T-helper 9 cell (primary cell): ENCODE measurements at places on chromosomes 13 and 19.

DNA sequence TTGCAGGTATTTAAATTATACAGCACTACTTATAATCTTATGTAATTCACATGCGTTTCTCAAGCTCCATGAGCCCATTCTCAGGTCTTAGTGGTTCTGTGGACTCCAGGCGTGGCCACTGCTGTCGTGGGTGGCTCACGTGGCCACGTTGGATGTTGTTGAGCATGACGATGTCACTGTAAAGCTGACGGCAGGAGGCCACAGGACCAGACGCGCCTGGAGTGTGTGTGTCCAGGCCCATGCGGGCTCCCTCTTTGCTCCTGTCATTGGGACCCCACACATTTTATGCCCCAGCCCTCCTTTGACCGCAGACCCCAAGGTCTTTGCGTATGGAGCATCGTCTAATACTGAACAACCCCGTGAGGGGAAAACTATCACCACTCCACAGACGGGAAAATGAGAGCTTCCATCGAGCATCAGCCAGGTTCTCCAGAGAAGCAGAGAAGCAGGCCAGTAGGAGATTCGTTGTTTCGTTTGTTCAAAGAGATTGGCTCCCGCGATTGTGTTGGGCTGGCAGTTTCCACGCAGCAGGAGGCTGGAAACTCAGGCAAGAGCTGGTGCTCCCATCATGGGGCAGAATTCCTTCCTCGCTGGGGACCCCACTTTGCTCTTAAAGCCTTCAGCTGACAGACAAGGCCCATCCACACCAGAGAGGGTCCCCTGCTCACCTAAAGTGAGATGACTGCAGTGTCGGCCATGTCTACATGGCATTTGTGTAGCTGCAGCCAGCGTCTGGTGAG is 129.3 kb upstream of the SPACA7 start:
- DNase-seq, result no peak

DNA sequence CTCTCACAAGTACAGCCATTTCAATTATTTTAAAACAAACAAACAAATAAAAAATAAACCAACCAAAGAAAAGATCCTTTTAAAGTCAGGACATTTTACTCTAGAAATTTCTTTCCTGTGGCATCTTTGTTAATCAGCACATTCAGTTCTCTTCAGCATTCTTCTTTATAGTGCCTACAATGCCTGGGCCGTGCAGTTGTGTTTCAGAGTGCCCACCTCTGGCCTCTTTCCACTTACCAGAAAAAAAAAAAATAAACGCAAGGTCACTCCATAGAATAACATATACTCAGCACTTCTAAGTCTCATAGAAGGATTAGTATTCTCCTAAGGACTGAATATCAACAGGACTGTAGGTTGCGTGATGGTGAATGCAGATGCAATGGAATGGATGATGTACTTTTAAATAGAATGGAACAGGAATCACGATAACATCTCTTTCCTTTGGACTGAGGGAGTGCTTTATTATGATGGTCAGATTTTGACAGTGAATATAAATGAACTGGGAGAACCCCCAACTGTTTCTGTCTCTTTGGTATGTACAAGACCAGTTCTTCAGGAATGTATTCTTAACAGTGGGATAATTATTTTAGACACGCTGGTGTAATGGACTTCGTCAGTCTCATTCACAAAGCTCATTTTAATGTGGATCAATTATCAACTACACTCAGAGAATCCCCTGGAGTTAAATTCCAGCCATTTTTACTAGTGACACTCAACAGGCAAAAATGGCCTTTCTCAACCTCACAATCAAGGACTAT is 125.0 kb upstream of the NBEA start:
- no peak for DNase-seq

- DNase-seq, result no peak
Measured at GRCh38 chr13:102707467-102707866, 12.6 kb upstream of the METTL21C start.

GRCh38 chr13:98999639-98999952 is 21.7 kb upstream of the DOCK9 start:
- no peak for DNase-seq

GRCh38 chr13:25046274-25046984 is 49.5 kb upstream of the PABPC3 start:
- DNase-seq, result no peak

GRCh38 chr19:56308792-56309191 is 5.8 kb downstream of the ZSCAN5A start:
- no peak for DNase-seq

DNA sequence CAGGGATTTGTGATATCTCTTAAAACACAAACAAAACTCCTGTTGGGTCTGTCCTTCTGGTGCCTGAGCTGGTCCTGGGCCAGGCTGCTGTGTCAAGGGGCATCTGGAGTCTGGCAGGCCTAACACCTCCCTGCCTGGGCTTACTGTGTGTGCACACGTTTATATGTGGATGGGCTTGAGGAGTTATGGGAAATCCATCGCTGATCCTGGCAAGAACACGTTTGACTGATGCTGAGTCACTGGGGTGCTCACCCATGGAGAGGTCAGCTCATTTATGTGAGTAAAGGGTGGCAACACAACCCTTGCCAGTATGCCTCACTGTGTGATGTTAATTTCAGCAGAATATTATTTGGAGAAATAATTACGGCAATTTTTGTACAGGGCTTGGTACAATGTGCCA is 44.5 kb upstream of the PCDH8 start:
- no peak for DNase-seq

DNA sequence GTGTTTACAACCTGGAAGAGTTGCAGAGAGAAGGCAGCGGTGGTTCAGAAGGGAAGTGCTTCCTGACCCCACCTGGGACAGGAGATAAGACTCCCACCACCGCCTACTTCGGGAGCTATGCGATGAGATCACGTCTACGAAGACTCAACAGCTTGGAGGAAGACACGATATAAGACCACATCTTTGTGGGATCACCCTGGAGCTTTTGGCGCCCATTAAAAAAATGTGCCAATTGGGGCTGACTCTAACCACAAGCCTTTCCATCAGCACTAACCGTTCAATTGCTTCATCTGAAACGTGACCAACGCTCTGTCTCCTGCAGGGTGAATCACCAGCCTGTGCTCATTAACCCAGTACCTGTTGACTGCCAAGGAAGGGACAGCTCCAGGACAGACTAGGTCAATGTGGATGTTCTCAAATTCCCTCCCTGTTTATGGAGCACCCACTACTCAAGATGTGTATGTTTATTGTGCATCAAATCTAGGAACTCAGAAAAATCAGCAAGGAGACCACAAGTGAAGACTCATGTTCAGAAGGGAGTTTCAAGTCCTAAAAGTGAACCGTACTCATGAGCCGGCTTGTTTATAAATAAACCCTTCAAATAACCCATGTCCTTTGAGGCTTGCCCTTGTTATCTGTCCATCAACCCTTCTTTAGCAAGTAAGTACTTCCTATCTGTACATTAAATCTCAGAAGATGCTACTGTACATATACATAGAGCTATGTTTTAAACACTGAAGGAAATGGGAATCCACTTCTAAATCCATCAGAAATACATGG is 67.5 kb downstream of the LATS2 start:
- no peak for DNase-seq

GRCh38 chr13:27352698-27353097 is 71.7 kb upstream of the GTF3A start:
- DNase-seq, result no peak

- DNase-seq, result no peak
Measured at GRCh38 chr19:50536662-50537305, 23.1 kb upstream of the ASPDH start.

- DNase-seq, result no peak
Measured at GRCh38 chr19:51427201-51427600, 9.8 kb upstream of the SIGLEC10 start.

DNA sequence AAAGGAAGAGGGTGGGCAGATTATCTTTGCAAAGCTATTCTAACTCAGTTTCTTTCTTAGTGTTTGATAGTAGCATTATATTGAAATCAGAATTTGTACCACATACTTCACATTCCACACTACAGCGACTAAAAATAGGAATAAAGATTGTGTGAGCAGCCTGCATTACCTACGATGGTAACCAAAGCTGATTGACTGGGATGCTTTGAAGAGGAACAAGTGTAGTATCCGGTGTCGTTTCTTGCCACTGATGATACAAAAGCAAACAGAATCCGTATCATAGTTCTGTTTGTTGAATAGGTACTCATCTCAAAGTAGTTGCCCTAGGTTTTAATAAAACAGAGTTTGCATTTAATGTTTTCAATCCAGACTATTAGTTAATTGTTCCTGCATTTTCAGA is 51.2 kb downstream of the FLT3 start:
- no peak for DNase-seq

DNA sequence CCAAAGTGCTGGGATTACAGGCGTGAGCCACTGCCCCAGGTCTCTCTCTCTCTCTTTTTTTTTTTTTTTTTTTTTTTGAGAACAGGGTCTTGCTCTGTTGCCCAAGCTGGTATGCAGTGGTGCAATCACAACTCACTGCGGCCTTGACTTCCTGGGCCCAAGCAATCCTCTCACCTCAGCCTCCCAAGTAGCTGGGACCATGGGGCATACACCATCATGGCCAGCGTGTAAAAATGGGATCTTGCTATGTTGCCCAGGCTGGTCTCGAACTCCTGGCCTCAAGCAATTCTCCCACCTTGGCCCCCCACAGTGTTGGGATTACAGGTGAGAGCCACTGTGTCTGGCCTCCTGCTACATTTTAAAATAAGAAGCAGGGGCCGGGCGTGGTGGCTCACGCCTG is 19.1 kb upstream of the FBN3 start:
- no peak for DNase-seq

DNA sequence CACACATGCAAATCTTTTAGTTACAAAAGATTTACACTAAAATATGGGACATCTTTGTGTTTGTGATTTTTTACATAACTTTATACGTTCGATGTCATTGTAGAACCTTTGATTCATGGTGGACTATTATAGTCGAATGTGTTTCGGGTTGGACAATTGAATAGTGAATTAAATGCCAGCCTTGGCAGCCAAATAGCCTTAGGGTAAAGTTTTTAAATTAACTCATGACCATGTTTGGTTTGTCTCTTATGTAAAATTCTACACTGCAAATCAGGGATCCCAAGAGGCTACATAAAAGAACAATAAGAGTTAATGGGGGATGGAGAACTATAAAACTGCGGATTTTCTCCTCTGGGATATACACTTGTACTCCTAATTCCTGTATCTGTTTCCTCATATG is 1735.6 kb upstream of the SPRY2 start:
- DNase-seq, result no peak

- no peak for DNase-seq
Measured at GRCh38 chr13:114154476-114154875, 22.1 kb upstream of the RASA3 start.

GRCh38 chr13:28423010-28423409 is 71.9 kb downstream of the FLT1 start:
- DNase-seq, result no peak

DNA sequence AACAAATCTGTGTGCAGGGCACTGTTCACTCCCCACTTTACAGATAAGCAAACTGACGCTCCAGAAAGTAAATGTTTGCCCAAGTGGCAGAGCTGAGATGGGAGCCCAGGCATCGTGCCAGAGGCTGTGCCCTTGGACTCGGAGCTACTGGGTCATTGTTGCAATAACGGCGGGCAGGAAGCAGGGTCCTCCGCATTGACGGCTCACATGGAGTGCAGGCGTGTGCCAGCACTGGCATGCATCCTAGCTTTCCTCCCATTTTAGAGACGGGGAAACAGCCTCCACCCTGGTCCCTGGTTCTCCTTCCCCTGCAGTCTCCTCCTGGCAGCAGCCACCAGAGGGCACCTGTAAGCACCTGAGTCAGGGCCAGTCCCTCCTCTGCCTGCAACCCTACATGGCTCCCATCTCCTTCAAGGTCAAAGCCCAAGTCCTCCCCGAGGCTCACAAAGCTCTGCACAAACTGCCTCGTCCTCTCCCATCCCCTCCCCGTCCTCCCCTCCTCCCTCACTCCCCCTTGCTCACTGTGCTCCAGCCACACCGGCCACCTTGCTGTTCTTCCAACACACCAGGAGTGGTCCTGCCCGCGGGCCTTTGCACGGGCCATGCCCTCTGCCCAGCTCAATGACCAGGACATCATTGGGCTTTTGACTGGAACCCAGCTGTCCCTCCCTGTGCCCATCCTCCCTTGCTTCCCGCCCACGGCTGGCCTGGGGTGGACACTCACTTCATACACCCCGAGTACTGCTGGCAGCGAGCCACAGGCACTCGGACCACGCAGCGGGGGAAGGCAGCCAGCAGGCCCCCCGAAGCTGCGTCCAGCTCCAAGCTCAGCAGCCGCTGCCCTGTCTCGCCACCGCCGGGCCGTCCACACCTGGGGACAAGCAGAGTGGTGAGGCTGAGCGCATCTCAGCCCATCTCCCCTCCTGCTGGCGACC is 7.7 kb upstream of the LRG1 start:
- DNase-seq, result no peak

GRCh38 chr13:86438034-86438433 is 638.8 kb upstream of the SLITRK6 start:
- DNase-seq, result no peak

DNA sequence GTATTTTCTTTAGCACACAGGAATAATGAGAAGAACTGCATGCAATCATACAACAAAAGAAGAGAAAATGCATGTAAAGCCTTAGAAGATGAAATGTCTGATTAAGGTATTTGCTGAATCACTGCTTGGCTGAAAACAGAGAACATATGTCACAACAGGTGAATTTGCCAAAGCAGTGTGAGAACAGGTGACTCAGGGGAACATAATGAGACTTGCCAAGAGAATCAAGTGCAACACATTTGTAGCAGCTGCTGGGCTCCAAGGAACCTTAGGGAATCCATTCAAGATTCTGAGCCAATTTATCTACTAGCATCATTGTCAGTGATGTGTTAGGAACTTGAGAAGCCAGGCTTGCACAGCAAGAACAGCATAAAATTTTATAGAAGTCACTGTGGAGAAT is 273.1 kb downstream of the PCDH20 start:
- no peak for DNase-seq

GRCh38 chr13:32905063-32905863 is 111.0 kb upstream of the KL start:
- DNase-seq, result no peak

- no peak for DNase-seq
Measured at GRCh38 chr13:94323764-94324758, 155.4 kb downstream of the DCT start.

DNA sequence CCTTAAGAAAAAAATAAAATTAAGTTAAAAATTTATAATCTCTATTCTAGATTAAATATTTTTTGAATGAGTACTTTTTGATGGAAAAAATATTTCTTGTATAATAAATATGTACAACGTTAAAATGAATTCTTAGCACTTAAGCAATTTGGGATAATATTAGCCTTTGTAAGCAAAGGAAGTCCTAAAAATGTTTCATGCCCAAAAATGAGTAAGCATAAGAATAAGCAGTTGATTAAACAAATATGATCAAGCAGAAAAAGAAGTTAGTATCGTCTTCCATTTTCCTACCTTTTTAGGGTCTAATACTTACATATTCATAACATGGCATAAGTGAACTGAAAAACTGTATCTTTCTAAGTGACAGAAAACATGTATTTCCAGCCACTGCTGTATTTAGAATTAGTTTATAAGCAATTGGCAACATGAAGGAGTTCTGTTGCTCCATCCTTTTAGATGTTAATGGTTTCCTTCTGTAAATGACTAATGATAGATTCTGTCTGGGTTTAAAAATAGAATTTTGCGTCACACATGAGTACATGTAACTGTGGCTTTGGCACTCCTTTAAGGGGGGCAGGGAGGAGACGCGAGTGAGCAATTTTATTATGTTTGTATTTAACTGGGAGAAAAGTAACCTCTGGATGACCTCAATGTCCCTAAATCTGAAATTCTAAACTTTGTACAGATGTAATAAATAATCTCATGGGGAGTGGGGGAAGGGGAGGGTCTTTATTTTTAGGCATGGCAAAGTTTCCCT is 237.4 kb downstream of the RGCC start:
- no peak for DNase-seq
